Stimulated activated CD8-positive, alpha-beta memory T cell treated with anti-CD3 and anti-CD28 coated beads, Interleukin-4, amount 100 ng/mL, for 48 hours (primary cell): ENCODE measurements at places on chromosomes 2 and 18.

DNA sequence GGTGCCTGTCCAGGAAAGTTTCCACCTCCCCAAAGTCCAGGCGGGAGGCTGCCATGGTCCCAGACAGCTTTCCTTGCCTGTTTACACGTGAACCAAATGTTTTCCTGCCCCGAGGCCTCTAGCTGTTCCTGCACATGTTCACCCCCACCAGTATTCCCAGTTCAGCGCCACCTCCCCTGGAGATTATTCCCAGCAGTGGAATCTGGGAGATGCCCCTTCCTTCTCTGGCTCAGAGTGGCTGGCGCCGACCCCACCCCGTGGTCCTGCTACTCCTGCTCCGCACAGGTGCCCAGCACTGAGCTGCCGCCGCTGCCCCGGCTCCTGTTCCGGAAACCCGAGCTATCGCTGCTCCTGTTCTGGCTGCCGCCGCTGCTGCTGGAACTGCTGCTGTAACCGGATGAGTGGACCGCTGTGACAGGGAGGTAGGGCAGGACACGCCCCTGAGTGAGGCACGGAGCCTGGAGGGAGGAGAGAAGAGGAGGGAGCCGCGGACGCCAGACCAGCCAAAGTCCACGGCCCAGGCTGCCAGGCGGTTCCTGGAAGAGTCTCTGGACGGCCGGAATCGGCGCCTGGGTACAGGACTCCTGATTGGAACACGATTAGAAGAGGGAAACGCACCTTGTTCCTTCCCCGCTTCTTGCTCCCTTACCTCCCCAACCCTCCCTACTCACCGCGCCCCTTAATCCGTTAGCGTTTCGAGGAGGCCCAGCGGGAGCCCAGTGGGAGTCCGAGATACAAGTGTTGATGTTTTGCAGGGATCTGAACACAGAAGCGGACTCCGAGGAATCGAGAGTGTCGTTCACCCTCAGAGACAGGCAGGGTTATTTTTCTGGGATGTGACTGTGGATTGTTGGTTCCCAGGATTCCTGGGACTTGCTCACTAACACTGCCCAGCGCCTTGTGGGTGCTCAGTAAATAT, at the start of gene PDE11A:
Gene PDE11A, minus strand, starts transcription at position 395 of the 919 bp plus-strand sequence. Its CDS starts 340 bp downstream, at position 55.
- DNase-seq: peak; percentile 65

DNA sequence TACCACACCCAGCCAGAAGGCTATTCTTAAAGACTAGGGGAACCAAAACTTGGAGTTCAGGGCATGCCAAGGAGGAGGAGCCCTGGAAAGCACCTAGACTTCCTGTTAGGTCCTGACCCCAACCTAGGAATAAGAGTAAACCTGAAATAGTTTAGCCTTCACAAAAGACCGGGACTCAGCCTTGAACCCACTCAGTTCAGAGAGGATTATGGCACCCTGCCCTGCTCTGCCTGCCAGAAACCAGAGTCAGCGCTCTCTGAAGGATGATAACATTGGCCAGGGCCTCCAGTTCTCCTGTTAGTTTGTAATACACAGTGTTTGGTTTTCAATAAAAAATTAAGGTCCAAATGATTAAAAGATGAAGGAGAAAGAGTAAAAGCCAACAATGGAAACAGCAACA, 96.4 kb downstream of the LDLRAD4 start:
- no peak for DNase-seq

DNA sequence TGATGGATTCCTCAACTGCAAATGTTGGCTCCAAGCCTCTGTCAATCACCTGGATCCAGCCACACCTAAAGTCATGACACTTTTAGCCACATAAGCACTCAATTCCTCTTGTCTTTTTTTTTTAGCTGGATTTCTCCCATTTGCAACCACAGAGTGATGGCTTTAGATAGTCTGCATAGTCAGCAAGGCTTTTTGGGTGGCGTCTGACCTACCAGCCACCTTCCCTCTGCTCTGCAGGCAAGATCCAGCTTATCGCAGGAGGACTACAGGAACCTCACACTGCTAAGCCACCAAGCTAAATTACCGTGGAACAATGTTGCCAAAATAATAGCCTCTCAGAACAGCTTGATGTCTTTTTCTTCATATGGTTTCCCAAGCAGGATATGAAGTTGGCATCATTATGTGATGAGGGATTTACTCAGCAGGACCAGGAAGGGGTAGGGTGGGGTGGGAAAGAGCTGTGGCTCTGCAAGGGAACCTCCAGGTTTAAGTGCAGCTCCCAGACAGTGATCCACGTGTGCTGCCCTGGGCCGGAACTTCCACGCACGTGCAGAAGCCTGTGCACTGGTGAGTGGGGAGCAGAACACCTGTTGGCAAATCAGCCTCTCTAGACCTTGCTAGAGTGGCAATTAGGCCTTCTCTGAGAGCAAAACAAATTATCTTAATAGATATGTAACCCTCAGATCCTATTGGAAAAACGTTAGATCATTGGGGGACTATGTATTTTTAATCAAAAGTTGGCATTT, 170.6 kb upstream of the NCK2 start:
- no peak for DNase-seq

- DNase-seq: no peak
Measured at GRCh38 chr2:29222381-29223179, 107.4 kb downstream of the CLIP4 start.

DNA sequence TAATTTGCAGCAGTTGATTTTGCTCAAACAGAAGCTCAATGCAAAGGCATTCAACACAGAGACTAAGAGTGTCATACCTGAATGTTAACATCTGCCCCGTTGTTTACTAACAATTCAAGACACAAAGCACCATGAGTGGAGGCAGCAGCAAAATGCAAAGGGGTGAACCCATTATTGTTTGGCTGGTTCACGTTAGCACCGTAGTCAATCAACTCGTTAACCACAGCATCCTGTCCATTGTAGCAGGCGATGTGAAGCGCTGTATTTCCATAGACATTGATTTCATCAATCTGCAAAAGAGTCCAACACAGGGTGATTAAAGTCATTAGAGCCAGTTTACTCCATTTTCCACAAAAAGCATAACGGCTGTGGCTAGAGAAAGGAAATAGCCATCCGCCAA, 189.3 kb downstream of the ANKRD44 start:
- DNase-seq: no peak

DNA sequence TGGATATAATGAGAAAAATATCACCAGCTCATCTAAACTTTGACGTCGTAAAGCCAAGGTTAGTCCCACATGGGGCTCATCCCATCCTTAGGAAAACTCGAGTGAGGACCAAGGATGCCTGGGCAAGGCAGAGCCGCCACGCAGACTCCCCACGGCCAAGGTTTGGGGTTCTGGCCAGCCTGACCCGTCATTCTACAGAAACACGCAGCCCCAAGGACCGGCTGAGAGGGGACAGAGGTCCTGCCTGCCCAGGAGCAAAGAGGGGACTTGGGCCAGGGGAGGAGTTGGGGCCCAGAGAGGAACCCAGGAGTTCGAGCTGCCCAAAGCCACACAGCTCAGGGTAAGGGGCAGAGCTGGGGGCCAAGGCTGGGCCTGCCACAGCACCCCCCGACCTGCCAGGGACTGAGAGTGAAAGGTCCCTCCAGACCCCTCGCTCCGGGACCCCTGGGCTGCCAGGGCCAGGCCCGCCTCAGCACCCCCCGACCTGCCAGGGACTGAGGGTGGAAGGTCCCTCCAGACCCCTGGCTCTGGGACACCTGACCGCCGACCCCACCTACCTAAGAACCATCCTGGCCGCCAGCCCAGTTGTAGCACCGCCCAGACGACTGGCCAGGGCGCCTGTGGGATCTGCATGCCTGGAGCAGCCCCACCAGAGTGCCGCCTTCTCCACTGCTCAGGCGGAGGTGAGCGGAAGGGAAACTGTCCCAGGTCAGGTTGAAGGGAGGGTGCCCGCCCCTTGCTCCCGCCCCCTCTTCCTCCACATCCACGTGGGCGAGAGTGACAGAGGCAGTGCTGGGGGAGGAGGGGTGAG, at the start of gene PDCD1:
Gene PDCD1, minus strand, starts transcription at position 689 of the 811 bp plus-strand sequence. Its CDS starts 56 bp downstream, at position 633.
- peak; percentile 80 for DNase-seq

DNA sequence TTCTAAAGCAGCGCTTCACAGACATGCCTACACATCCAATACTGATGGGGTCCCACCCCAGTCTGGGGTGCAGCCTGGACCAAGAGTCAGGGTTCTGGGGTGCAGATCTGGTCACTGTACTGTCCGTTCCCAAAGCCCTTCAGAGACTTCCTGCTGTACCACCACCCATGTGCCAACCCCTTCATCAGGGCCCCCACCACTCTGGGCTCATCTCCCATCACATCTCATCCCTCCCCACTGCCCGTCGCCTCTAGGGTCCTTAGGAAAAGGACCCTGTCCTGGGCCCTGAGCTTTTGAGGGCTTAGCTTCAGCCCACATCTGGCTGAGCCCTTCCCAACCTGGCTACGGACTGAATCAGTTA, 37.9 kb upstream of the ID2 start:
- no peak for DNase-seq

DNA sequence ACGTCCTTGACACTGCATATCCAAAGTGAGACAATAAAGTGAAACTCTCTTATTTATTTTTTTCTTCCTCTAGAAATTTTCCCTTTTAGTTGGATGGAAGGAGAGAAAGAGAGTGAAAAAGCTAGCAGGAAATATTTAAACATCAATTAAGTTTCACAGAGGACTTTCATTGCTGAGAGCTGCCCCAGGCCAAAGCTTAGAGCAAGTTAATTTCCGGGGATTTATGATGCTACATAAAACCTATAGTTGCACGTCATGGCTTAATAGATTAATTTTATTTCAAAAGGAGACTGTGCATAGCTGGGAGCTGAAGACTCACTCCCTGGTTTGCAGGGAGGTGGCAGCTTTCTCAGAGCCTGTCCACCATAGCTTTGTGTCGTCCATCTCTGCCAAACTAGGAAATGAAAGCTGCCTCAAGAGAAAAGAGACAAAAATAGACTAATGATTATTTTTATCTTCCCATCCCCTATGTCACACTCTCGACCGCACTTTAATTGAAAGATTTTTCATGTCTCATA, 323.3 kb upstream of the RAB6C start:
- DNase-seq: no peak

- no peak for DNase-seq
Measured at GRCh38 chr2:231152800-231153557, 28.1 kb upstream of the HTR2B start.

DNA sequence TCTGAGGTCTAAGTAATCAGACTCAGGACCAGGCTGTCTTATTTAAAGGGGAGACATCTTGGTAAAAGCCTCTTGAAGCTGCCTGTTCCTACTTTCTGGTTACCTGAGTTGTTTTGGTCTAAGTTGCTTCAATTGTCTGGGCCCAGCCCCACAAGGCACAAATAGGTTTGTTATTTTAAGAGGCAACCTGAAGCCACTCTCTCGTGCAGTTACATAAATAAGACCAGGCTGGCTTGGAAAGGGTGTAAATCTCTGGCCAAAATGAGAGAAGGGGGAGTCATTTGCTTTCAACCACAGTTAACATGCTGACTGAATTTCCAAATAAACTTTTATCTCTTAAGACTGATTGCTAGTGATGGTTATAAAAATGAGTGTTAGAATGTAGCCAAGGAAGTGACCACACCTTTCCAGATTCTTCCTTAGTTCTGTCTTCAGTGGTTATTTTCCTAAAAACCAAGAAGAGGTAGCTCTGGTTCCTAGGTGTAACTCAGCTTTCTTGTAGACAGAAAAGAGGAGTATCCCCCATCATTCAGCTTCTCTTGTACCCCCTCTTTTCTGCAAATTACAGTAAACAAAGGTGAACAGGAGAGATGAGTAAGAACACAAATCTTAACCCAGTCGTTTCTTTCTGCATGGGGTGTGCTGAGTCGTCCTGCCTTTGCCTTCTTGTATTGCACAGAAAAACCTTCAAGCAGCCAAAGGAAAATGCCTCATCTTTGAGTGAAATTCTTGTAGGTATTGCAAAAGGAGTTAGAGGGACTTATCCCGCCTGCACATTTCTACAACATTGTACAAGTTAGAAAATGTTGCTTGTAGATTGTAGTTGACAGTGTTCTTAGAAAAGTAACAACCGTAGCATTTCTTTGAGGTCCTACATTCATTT, 161.5 kb upstream of the NT5C1B start:
- DNase-seq: no peak

GRCh38 chr2:171447675-171448074, 13.6 kb downstream of the DCAF17 start:
- DNase-seq: no peak

DNA sequence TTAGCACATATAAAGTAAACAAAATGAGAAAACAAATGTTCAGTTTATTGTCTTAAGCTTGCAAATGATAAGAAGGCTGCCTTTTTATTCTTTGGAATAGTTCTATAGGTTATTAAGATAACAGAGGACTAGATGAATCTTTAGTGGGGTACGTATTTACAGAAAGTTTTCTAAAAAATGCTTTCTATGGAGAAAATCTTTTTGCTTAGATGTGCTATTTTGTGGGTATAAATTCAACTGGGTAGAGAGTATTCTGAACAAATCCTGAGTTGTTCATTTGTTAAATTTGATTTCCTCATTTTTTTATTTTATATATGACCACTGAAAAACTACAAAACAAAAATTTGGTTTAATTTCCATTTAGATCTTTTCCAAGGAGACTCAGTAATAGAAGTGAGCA, 566.9 kb downstream of the PLCL1 start:
- DNase-seq: no peak

- peak; percentile 31 for DNase-seq
Measured at GRCh38 chr2:88669482-88670214, 21.8 kb upstream of the RPIA start.
